Fibroblast of skin of back (primary cell): ENCODE measurements at places on chromosomes 16 and 17.

DNA sequence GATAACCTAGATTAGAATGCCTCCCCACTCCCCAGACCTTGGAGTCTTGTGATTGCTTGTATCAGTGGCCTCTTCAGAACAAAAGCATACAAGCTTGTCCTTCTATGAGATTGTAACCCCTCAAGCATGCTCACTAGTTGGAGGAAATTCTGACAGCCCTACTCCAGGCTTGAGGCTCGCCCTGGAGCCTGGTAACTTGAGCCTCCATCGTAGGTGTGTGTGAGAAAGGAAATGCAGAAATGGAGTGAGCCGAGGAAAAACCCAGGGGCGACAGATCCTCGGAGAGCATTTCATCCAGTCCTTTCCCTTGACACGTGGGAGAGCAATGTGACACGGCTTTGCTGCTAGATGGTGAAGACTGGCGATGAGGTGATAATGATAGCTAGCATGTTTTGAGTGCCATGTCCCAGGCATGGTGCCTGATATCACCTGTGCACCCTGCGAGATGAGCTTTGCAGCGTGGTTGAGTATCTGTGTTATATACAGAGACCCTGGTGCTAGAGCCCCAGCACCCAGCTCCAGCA, 31.2 kb downstream of the GNAO1 start:
- DNase-seq: no peak

DNA sequence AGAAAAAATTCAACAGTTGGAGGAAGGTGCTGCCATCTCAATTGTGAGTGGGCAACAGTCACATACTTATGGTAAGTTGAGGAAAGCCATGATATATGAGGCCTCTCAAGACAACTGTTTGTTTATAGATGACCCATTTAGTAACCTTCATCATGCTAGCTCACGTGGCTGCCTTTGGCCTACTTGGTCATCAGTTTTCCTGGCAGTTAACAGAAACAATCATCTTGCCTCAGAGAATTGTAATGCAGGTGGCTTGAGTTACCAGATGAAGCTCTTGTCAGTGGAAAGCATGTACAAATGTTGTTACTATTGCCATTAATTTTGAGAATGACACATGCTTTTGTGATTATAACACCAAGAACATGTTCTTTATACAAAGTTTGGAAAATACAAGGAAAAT, 14.7 kb downstream of the TPPP3 start:
- DNase-seq: no peak

DNA sequence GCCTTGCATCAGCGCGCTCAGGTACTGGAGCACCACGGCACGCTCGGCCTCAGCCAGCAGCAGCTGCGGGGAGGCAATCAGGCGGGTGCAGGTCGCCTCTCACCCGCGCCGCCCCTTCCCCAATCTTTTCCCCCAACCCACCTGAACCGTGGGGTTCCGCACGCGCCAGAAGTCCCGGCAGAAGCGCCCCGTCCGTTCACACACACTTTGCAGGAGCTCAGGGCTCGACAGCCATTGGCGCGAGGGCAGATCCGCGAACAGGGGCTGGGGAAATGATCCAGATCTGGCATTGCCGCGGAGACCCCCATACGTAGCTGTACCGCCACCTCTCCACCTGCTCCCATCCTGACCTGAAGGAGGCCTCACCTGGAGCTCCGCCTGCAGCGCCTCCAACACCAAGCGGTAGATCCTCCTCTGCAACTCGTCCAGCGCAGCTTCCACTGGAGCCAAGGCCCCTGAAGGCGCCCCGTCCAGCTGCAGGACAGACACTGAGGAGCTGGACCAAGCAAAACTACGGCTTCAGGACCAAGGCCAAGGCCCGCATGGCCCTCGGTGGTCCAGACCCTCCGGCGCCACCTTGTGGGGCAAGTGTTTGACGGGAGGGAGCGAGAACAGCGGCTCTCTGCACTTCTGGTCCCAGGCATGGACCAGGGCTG, 1.4 kb upstream of the MATCAP1 start:
- DNase-seq: peak; percentile 86

DNA sequence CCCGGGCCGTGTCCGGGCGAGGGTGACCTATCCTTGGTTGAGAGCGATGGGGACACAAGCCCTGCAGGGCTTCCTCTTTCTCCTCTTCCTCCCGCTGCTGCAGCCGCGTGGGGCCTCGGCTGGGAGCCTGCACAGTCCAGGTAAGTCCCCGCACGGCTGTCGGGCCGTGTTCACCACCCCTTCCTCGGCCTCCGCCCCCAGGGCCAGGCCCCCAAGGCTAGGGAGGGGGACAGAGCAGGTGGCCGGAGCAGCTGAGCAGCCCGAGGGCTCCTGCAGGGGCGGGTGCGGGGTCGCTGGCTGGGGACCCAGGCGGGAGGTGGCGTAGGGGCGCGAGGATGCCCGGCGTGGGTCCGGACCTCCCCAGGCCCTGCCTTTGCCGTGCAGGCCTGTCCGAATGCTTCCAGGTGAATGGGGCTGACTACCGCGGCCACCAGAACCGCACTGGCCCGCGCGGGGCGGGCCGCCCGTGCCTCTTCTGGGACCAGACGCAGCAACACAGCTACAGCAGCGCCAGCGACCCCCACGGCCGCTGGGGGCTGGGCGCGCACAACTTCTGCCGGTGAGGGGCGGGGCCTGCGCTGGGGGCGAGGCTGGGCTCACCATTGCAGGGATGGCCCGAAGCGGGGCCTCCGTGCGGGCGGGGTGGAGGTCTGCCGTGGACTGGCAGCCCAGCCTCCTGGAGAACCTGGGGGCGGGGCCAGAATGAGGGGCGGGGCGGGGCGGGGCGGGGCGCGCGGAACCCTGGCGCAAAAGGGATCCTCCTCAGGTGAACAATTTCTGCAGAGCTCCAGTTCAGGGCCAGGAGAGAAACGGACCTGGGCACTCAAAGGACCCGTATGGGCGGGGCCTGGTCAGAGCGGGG, 631 bp downstream of the KREMEN2 start:
- no peak for DNase-seq

DNA sequence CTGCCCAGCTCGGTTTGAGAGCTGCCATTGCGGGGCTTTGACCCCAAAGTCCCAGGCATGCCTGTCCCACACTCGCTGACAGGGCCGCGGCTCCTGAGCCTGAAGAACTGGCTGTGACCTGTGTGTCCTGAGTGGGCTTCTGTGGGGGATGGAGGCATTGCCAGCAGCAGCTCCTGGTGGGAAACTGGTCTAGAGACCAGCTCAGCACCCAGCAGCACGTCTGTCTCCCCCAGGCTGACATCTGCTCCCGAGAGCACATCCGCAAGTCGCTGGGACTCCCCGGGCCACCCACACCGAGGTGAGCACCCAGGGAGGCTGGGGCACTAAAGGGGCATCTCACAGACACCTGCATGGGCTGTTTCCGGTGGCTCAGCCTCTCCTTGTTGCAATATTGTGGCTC, 13.4 kb downstream of the ENDOV start:
- no peak for DNase-seq

GRCh38 chr16:69562813-69563212, 3.0 kb upstream of the NFAT5 start:
- no peak for DNase-seq

- peak; percentile 32 for DNase-seq
Measured at GRCh38 chr17:7650509-7651096, at the start of gene ATP1B2. TSS of gene ATP1B2 (plus strand) at chr17:7650926. CDS start at chr17:7651519, 593 bp downstream.

DNA sequence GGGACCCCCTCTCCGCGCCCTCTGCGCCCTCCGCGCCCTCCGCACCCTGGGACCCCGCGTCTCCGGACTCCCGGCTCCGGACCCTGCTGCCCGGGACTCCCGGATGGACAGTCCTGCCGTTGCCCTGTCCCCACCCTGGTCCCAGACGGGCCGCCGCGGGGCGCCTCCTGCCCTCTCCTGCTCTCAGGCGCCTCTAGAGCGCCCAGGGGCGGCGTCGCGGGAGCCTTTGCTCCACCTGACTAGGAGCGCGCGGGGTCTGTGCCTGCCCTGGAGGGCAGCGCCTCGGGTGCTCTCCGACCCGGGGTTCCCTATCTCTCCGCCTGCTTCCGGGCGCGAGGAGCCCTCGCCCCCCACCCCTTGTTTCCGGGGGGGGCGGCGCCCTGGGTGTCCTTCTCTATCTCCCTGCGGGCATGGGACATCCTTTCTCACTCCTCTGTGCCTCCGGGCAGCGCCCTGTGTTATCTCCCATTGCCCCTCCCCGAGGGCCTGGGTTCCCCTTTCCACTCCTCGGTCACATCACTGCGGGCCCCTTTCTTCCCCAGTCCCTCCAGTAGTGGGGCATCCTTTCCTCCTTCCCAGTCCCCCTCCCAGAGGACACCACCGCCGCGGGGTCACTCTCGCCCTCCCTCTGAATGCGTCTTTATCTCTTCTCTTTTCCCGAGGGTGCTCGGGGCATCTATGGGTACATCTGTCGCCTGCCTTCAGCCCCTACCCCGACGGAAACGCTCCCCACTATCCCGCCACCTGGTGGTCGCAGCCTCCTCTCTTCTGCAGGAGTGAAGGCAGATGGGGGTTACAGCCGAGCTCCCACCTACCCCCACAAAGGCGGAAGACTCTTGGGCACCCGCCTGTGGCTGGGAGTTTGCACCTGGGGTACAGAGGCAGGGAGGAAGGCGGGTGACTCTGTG, 875 bp downstream of the PRKCB start:
- no peak for DNase-seq

GRCh38 chr16:77977339-77977738, 45.0 kb upstream of the CLEC3A start:
- no peak for DNase-seq

- no peak for DNase-seq
Measured at GRCh38 chr17:57342963-57343589, 86.8 kb downstream of the MSI2 start.

GRCh38 chr17:58387834-58388233, 29.5 kb downstream of the RNF43 start:
- DNase-seq: no peak

DNA sequence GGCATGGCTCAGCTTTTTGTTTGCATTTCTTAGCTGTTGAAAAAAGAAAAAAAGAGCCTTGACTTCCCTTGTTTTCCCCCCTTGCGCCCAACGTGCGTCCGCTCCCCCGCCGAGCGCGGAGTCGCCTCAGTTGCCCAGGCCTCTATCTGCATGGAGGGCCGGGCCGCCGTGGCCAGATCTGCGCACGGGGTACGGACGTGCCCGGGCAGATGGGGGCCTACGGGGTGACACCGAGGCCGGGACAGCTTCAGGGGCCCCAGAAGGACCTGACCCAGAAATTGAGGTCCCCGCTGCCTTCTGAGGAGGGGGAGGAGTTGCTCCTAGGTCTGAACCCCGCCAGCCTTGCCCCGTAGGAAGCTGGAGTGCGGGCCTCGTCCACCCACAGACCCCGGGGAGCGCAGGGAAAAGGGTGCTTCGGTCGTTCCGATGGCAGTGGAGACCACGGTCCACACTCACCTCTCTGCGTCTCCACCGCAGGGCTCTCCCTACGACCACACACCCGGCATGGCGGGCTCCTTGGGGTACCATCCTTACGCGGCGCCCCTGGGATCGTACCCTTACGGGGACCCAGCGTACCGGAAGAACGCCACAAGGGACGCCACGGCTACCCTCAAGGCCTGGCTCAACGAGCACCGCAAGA, 1.5 kb downstream of the IRX5 start:
- peak; percentile 47 for DNase-seq

GRCh38 chr16:6884002-6884401, 448.6 kb upstream of the RBFOX1 start:
- DNase-seq: no peak

GRCh38 chr17:80666867-80667266, 122.2 kb downstream of the RPTOR start:
- no peak for DNase-seq

- no peak for DNase-seq
Measured at GRCh38 chr16:16197331-16197730, 26.0 kb downstream of the ABCC6 start.

DNA sequence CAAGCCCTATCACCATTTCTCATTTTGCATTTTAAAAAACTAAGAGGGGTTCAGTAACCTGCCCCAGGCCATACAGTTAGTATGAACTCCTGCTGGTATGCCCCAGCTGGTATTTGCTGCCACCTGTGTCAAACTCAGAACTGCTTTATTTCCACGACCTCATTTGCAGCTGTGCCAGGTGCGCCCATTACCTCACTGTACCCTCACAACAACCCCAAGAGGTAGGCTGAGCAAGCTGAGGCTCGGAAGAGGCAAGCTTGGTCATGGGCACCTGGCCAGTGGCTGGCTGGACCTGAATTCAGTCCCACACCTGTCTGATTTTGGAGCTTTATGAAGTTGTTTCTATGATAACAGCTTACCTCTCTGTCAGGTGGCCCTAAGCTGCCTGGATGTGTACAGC, 7.6 kb downstream of the EPN2 start:
- no peak for DNase-seq

- no peak for DNase-seq
Measured at GRCh38 chr17:12735517-12735916, 53.8 kb upstream of the ARHGAP44 start.

DNA sequence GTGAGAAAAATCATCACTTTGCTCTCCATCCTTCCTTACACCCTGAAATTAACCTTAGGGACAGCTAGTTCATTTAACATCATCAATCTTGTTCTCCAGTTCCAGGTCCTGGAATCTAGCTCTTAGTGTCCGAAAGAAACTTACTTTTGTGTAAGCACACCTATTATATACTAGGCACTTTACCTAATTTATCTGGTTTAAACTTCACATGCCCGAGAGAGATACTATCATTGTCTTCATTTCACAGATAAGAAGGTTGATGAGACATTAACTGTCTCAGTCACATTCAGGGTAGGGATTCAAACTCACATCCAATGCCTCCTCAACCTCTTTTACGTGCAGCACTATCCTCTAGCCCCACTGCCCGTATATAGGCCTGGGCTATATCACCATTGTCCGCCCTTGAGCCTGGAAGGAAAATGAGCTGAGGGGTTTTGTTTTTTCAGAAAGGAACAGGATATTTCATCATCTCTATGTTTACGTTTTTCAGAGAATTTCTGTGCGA, 501 bp upstream of the AP2B1 start:
- no peak for DNase-seq

DNA sequence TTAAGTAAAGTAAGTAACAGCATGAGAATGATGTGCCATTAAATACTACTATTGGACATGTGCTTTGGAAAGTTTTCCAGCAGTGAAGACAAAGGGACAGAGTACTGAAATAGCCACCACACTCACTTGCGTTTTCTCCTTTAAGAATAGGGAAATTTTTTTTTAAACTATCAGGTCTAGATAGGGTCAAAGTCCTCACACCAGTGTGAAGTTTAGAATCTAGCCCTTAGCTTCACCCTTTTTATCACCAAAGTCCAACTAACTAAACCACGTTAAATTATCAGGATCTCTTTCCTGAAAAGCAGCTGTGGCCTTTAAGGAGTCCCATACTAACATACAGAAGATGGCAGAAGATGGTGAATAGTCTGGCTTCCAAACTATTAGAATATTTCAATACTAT, 180.9 kb downstream of the ZNF18 start:
- DNase-seq: no peak

DNA sequence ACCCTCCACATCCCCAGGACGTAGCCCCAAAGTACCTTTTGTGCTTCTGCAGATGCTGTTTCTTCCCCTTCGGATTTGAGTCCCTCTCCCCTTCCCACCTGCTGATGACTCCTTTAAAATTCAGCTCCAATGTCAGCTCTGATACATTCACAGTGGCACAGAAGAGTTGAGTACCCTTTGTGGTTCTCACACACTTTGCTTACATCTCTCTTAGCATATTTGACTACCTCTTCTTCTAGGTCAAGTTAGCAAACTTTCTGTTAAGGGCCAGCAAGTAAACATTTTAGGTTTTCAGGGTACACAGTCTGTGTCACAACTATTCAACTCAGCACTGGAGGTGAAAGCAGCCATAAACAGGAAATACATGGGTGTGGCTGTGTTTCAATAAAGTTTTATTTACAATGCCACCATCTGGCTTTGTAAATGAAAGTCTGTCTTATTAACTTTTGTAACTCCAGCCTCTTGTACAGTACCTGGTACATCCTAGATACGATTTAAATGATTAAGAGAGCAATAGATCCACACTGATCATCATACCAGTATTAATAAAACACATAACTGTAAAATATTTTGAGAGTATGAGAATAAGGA, 161.7 kb downstream of the SOX9 start:
- DNase-seq: no peak

GRCh38 chr16:52816993-52817392, 235.7 kb downstream of the CHD9NB start:
- no peak for DNase-seq
